SK-N-DZ (cell line): ENCODE measurements at places on chromosomes 7 and 10.
A peak's percentile ranks its signal among the peaks of the same experiment; 100 is the strongest.

DNA sequence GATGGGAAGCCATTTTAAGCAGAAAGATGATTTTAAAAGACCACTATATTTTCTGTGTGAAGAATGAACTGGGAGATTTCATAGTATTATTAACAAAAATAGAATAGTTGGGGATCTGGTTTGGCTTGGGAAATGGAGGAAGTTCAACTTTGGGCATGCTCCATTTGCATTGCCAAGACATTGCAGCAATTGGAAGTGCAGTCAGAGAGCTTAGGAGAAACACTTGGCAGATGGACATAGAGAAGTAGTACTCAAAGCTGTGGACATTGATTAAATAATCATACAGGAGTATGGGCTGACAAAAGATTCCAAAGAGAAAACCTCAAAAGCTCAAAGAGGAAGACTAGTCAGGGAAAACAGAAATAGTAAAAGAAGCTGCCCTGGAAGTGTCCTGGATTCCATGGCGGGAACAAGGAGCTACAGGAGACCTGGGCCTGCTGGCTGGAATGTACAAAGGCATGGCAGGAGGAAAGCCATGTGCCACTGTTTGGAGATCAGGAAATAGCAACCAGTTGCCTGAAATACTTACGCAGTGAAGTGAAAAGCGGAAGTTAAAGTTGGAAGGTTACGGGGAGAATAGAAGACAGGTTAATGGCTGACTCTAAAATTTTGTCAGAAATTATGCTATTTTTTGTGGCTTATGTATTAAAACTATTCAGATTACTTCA lies 93.6 kb upstream of the MXI1 start:
- DNase-seq: no peak

DNA sequence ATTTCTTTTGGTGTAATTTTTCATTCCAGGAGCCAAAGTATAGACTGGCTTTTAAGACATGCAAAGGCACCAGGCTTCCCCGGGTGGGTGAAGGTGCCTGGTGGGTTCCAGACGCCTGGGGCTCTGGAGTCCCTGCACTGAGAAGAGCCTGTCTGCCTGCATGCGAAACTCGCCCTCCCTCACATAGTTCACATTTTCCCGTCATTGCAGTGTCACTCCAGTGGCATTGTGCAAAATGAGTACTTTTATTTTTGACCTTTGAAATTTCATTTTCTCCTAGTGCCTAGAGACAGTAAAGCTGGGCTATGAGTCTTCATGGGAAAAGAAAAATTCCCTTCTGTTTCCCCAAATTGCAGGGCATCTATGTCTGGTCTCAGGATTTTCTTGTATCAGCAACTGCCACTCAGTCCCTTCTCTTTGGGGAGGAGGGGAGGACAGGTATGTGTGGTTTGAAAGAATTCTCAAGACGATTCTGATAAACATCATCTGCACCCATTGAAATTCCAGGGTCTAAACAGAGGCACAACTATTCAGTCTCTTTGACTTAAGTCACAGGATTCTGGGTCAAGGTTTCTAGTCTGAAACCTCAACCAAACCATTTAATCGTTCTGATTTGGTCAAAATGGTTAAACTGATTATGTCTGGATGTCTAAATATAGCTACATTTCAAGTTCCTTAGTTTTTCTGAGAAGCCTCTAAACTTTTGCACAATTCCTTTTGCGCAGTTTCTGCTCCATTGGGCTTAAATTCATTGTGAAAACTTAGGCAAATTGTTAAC lies 107.8 kb downstream of the CYP26A1 start:
- DNase-seq: no peak

DNA sequence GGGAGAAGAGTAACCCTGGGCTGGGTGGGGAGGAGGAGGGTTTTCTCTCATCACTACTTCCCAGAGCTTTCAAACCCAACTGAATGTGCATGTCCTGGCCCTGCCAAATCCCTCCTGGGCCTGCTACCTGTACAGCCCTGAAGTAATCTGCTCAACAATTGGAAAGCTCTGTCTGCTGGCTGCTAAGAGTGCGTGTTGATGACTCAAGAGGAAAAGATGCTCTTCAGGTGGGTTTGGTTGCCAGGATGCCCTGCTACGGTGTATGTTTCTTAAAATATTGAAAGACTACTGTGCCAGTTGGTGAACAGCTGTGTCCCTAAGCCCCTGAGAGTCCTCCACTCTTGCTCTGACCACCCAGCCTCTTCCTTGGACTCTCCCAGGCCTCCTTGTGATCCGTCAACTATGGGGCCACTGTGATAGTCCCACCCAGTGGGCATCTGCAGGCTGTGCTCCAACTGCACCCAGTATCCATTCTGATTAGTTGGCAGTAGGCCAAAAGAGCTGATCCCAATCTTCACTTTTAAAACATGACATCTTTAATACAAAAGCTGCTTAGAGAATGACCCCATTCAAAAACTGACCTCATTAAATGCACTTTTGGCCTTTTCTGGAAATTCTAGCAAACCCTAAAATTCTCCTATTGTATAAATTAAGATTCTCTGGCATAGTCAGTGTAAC lies 85.6 kb downstream of the AOAH start:
- DNase-seq: no peak

DNA sequence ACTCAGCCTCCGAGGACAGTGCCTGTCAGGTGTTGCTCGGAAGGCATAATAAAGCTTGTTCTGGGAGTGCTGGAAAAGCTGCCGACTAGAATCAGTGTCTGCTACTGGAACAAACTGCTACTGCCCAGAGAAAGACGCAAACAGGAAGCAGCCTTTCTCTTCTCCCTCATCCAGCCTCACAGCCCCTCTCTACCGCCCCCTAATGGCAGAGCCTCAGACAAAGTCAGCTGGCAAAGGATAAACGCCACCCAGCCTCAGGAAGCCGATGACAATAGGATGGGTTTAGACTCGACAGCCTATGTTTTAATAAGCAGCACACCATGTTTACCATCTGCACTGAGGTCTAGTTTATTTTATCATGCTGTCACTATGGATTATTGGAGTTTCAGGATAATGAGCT lies 169.5 kb upstream of the LYZL1 start:
- peak; percentile 15 for DNase-seq

GRCh38 chr7:105638334-105638733 lies 57.0 kb upstream of the EFCAB10 start:
- DNase-seq: no peak

GRCh38 chr10:114356751-114357514 lies 47.4 kb downstream of the AFAP1L2 start:
- no peak for DNase-seq

GRCh38 chr7:114959931-114960330 lies 38.0 kb downstream of the MDFIC start:
- no peak for DNase-seq

DNA sequence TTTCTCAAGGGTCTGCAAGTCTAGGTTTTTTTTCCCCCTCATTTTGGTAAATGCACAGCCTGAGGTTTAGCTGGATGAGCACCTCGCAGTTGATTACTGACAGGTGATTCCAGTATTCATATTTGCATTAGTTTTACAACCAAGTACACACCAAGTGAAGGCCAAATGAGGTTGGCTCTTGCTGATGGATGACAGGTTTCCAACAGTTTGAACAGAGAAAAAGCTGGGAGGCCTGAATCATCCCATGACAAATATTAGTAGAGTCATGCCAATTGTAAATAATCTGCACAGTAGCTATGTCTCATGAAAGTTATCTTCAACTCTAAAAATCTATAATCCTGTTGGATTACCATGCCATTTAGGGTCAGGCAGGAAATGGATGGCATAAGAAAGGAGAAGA lies 399.8 kb downstream of the HTR7 start:
- DNase-seq: no peak

GRCh38 chr10:16597656-16598055 lies 76.0 kb upstream of the C1QL3 start:
- DNase-seq: no peak

GRCh38 chr7:90251304-90251635 lies 6.3 kb downstream of the CFAP69 start:
- DNase-seq: no peak

- no peak for DNase-seq
Measured at GRCh38 chr10:113030453-113030852, 80.4 kb downstream of the TCF7L2 start.

- DNase-seq: no peak
Measured at GRCh38 chr10:18822156-18822555, 162.9 kb downstream of the ARL5B start.

DNA sequence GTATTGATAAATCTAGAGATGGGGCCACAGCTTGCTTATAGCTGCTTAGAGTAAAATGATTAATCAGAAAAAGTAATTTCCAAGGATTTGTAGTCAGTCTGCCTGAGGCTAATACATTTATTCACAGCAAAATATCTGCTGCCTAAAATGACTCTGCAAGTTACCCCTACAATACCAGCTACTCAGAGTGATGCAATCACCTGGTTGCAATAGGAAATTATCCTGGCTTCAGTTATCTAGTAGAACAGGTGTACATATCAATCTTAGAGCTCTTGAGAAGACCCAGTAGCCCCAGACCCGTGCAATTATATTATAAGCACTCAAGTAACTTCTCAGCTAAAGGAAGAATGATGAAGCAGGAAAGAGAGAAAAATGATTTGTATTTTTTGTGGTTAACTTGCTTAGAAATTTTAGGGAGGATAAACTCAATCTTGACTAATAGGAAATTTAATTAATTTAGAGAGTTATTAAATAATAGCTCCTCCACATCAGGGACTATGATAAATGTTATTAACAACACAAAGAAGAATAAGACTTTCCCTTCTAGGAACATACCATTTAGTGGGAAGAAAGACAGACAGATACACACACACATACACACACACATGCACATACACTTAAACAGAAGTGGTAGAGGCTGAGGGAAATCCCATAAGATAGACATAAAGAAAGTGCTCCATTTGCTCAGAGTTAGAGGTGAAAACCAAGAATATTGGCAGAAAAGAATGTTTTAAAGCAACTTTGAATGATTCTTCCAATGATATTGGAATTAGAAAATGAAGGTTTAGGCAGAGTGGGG lies 140.4 kb upstream of the PRSS1 start:
- no peak for DNase-seq

DNA sequence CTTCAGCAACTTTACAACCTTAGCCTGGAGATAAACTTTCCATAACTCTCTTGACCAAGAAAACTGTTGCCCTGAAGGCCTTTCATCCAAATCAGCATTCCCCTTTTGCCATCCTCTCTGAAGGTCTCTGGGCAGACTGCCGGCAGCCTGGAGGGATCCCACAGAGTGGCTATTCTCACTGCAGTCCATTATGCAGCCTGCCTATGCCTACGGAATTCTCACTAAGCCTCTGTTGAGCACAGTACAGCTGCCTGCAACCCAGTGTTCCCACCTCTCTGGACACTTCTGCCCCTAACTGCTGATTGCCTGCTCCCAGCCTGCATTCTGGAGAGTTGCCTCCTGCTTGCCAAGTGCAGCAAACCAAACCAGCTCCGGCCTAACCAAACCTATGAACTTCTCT lies 548.9 kb upstream of the STEAP1 start:
- DNase-seq: no peak

GRCh38 chr10:82581940-82582339 lies 706.9 kb downstream of the NRG3 start:
- DNase-seq: no peak

DNA sequence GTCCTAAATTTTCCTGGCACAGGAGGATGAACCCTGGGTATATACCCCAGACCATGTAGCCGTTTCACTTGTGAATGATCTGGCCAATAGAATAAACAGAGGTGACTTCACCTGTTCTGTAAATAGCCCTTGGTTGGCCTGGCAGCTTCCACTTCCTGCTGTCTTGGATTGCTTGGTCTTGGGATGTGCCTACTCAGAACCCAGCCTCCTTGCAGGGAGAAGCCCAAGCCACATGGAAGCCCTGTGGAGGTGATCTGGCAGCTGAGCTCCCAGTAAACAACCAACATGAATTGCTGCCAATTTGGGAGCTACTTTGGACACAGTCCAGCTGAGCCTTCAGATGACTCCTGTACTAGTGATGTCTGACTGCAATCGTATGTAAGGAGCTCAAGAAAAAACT lies 4.8 kb upstream of the RAPGEF5 start:
- DNase-seq: no peak

DNA sequence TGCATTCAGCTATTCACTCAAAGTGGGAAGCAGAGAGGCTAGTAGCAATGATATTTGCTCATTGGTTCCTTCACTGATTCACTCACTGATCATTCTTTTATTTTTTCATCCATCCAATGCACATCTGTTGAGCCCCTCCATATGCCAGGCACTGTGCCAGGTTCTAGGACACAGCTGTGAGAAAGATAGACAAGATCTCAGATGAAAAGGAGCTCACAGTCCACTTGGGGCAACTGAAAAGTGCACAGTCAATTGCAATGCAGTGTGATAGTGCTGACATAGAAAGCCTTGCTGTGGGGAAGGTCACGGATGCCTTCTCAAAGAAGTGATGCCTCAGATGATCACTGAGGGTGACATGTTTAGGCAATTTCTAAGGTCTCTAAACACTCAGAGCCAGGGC lies 262.3 kb downstream of the PTEN start:
- DNase-seq: no peak

DNA sequence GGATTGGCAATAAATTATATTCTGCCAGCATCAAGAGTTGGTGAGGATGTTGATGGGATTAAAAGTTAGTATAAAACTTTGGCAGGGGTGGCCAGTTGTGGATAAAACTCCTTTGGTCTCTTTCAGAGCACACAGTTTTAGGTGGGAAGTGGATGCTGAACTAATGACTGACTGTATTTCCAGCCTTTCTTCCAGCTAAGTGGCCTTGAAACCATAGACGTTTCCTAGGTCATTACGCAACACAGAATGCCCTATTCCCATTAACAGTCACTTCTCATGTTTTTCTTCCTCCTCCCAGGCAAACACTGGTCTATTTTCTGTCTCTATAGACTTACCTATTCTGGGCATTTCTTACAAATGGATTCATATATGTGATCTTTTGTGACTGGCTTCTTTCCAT lies 467.4 kb downstream of the NEBL start:
- DNase-seq: no peak

GRCh38 chr7:28581351-28581750 lies 169.0 kb downstream of the CREB5 start:
- no peak for DNase-seq

DNA sequence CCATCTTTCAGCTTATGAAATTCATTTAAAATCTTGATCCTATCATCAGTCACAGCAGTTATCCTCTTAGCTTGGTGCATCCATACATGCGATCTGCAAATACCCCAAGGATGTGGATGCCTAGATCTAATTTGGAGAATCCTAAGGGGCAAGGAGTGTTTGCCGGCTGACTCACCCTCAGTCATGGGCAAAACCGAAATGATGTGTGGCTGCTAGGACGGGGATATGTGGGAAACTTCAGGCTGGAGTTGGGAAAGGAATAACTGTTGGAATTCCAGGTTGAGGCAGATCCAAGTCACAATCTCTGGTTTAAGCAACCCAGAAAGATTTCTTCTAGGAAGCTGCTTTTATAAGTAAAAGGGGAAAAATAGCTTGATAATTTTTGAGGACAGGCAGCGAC lies 19.7 kb upstream of the GOT1 start:
- DNase-seq: no peak
